Stimulated activated CD8-positive, alpha-beta memory T cell treated with anti-CD3 and anti-CD28 coated beads, Interleukin-7, amount 100 ng/mL, for 24 hours (primary cell): ENCODE measurements at places on chromosomes 3 and 15.

DNA sequence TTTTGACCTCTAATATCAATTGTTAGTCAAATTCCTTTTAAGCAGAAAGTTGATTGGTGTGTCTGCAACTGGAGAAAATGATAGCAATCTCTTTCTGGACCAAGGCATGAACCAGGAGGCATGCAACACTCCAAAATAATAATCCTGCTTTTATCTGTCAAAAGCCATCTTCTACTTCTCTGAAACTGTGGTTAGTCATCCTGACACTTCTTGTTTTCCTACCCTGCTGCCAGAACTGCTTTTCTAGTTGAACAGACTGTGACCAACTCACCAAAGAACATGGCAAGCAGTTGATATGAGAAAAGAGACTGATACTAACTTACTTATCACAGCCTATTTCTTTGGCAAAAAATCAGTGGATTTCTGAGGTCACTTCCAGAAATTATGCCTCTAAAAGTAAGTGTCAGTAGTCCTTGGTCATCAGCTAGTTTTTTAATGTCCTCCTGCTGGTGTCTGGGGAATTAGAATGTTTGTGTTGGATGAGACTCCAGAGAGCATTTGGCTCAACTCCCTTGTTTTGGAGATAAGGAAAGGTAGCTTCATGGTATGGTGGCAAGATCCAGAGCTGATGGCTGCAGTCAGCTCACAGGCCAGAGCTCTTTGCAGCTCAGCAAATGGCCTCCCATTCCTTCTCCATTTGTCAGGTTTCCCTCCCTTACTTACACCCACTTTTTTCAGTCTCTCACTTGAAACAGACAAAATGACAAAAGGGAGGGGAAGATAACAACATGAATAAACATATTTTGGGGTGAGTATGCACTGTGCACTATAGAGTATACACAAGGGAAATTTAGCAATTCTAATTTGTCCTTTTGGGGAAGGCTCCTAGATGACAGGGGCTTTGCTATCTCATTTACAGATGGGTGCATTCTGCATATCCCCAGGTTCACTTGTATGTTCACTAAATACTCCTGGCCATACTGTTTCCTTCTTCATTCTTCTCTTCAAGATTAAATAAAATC, 7.0 kb downstream of the CRYGS start:
- no peak for DNase-seq

DNA sequence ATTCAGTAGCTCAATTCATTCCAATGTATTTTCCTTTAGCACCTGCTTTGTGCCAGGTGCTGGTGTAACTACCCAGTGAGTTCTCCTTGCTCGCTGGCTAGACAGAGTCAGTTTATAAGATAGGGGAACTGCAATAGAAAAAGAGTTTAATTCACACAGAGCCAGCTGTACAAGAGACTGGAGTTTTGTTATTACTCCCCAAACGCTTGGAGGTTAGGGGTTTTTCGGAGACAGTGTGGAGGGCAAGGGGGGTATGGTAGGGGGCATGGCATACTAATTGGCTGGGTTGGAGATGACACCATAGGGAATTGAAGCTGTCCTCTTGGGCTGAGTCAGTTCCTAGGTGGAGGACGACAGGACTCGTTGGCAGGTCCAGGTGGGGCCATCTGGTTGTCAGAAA, 5.4 kb upstream of the CFAP91 start:
- DNase-seq, result no peak

- no peak for DNase-seq
Observed at GRCh38 chr3:54515441-54516213, 393.3 kb downstream of the CACNA2D3 start.

DNA sequence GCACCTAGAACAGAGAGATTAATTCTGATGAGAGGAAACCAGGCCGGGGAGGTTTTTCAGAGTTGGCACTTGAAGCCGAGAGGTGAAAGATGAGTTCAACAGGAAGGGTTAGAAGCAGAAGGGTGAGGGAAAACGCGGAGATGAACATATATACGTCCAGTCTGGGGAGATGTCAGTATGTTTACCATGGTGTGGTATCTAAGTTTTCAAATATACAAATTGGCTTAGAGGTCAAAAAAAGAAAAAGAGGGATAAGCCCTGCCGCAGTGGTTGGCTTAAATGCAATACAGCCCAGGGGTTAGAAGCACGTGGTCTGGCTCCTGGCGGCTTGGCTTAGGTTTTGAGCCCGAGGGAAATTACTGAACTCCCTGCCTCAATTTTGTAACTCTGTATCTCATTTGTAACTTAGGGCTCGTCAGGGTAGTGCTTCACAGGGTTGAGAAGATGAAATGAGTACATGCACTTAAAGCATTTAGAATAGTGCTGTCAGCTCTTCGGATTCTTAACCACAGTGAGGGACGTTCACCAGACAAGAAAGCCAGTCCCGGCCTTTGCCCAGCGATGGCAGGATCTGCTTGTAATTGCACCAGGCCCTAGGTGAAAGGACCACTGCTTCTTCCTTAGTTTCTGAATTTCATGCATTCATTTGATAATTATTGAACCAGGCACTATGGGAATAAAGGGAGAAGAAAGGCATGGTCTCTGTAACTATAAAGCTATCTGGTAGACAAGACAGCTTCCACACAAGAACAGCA, 6.4 kb downstream of the HES1 start:
- DNase-seq, result no peak

DNA sequence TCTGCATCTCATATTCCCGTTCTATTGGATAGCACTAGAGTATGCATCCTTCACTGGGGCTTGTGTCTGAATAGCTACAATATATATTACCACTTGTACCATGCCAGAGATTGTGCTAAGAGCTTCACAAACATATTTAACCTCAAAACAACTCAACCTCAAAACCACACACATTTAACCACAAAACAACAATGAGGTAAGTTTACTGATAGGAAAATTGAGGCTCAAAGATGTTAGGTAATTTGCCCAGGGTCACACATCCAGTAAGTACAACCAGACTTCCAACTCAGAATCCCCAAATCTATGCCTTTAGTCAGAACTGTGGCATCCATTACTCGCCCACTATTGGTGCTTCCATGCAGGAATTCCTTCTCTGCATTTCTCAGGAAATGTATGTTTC, 220.0 kb downstream of the FAM43A start:
- no peak for DNase-seq

GRCh38 chr3:149523512-149524299, 49.2 kb downstream of the TM4SF4 start:
- no peak for DNase-seq

DNA sequence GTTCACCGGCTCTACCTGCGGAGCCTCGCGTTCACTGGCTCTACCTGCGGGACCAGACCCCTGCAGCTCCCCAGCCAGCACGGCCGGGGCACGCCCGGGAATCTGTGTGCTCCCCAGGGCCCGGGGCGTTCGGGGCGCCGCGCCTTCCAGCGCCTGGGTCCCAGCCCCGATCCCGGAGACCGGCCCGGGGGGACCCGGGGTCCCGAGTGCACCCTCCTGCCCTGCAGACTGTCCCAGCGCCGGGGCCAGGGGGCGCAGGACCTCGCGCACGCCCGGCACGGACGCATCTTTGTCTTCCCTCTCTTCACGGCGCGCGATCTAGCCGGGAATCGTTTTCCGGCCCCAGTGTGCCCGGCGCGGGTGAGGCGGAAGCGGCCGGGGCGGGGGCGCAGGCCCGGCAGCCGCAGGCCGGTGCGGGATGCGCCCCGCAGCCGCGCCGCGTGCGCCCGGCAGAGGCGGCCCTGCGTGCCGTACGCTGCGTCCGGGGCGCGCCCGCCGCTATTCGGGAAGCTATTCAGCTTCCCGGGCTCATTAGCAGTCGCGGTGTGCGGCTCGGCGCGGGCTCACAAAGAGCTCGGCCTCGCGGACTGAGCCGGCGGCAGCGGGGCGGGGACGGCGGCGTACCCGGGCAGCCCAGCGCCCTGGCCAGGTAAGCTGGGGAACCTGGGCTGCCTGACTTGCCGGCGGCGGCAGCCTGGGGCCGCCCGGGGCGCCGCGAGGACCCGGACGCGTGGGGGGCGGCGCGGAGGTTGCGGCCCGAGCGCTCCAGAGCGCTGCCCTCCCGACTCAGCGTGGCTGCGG, at the start of gene APBA2:
Gene APBA2, plus strand, starts transcription at position 345 of the 801 bp plus-strand sequence. CDS start 167,911 bp downstream, outside the sequence.
- DNase-seq, result no peak
